SW 1271 (cell line): ENCODE measurements at places on chromosomes 13 and 19.

DNA sequence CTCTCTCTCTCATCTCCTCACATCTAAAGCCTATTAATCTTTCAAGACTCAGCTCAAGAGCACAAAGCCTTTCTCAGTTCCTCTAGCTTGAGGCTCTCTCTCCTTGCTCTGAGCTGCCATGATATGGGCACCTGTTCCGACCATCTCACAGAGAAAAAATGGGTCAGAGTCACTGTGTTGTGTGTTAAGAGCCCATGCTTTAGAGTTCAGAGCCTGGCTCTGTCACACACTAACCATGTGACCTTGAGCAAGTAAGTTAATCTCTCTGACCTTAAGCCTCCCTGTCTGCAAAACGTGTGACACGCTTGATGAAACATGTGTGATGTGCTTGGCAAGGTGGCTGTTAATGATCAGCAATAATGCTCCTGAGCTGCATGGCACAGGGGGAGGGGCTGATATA lies 245.2 kb downstream of the DLEU7 start:
- no peak for DNase-seq

DNA sequence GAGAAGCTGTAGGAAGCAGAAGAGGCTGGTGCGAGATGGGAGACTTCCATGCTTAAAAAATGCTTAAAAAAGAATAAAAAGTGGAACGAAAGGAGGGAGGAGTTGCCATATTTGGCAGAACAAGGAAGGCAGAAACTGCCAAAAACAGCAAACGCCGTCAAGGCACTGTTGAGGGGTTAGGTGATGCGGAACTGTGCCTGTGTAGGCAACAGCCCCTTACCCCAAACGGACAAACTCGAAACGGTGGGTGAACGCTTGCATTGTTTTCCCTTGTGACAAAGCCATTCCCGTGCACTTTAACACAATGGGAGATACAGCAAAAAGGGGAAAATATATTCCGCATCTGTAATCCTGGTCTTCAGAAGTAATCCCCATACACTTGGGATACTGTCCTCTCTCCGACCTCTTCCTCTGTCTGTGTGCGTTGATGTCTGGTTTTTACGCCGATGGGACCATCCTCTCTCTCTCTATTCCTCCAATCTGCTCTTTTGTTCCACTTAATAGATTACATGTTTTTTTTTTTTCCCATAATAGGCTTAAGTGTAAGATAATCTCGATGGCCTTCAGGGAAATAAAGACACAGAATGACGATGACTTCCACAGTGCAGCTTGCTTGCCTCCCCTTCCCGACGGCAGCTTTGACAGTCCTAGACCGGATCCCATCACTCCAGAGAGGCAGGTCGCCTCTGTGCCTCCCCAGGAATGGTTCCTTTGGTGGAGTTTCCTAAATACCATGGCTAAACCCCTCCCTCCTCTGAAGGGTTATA lies 132.7 kb upstream of the RNF113B start:
- no peak for DNase-seq

- no peak for DNase-seq
These were observed 22.4 kb downstream of the NAXD start for GRCh38 chr13:110637747-110638146.

- no peak for DNase-seq
These were observed 519.9 kb downstream of the PCDH17 start for GRCh38 chr13:58151452-58151851.

- DNase-seq: no peak
These were observed 140.6 kb downstream of the SIPA1L3 start for GRCh38 chr19:38047641-38048040.

- DNase-seq: no peak
These were observed 479.5 kb downstream of the ZNF536 start for GRCh38 chr19:30851646-30852045.

- no peak for DNase-seq
These were observed 1623.4 kb upstream of the PRR20A start for GRCh38 chr13:55517312-55517711.

DNA sequence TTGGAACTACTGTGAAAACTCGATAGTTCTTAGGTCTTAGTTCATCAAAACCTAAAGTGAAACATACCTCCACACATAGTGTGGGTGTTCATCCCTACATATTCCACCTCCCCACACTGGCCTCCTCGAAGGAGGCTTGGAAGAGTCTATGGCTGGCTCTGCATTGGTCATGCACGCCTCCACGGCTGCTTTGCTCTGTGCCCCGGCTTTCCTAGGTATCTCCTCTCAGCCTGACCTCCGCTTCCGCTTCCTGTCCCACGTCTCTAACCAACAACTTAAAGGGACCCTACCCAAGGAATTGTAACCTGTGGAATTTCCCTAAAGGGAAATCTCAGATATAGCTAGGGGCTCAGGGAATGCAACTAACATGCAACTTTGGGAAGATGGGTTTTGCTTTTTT lies 79.7 kb upstream of the MBNL2 start:
- DNase-seq: peak; percentile 74

DNA sequence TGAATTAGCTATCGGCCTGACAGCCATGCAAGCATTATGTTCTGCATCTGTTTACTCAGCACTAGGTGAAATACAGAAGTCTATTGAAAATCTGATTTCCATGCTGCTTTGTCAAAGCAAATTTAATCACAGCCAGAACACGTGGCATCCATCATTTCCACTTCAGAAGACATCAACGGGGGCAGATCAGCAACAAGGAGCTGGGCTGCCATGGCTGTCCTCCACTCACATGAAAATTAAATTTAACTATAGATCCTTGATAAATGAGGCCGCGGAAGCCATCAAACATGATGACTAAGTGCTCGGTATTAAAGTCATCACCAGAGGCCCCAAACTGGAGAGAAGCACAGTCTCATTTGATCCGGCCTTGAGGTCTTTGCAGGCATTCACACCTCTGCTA lies 443.5 kb downstream of the HS6ST3 start:
- no peak for DNase-seq

- no peak for DNase-seq
These were observed 115.3 kb downstream of the RBM26 start for GRCh38 chr13:79290595-79291244.

- no peak for DNase-seq
These were observed 6.9 kb upstream of the HTR2A start for GRCh38 chr13:46903748-46904147.

GRCh38 chr19:39749981-39750380 lies 12.2 kb upstream of the CLC start:
- no peak for DNase-seq

DNA sequence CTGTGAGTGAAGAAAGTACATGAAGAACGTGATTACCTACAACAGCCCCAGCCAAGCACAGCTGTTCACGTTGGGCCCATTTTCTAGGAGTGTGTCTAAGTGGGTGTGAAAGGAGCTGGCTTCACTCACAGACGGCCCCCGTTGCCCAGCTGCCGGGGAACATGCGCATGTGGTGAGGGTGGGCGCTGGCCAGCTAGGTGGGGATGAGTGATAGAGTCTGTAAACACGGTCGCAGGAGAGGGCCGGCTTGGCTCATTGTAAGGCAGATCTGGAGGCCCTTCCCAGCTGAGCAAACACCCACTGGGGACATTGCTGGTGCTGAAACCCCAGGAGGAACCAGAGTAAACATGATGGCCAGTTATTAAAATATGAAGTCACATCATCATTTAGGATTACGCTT lies 160.5 kb downstream of the TEX29 start:
- DNase-seq: no peak

DNA sequence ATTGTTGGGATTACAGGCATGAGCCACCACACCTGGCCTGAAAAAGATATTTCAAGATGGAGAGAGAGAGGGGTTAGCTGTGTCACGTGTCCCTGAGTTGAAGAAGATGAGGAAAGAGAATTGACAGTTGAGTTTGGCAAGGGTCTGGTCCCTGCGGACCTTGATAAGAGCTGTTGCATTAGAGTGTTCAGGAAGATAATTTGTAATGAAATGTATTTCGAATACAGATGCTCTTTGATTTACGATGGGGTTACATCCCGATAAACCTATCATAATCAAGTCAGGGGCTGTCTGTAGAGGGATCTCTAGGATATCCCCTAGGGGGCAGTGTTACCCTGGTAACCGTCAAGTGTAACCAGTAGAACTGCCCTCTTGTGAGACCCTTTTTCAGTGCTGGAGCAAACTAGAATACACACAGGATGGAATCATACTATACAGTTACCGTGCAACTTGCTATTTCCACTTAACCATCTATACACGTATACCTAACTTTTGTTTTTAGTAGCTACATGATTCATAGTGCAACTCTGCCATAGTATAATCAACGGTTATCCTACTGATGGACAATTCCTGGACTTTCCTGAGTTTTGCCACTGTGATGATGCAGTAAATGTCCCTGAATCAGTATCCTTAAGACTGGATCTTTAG lies 1.5 kb upstream of the ELOF1 start:
- peak; percentile 63 for DNase-seq

- DNase-seq: no peak
These were observed 58.8 kb upstream of the ZNF681 start for GRCh38 chr19:23817519-23817918.

- no peak for DNase-seq
These were observed 2.1 kb downstream of the CEBPA start for GRCh38 chr19:33300009-33300893.

DNA sequence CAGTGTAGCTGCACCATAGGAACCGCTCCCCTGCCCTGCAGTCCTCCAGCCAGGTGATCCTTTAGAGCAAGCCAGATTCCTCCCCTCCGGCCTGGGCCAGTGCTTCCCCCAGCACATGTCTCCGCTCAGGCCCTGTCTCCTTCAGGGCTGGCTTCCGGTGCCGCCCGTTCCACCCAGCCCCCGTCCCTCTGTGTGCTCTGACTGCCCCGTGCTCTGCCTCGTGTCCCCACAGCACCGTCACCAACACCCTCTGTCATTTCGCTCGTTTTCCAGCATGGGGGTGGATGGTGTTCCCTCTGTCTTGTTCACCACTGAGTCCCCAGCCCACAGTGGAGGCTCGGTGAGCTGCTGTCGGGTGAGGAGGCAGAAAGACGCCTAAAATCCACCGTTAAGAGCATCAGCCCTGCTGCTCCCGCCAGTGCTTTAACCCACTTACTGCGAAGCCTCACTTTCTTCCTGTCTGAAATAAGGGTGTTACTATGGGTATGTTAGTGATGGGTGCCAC lies 54.5 kb downstream of the TSSK6 start:
- no peak for DNase-seq

DNA sequence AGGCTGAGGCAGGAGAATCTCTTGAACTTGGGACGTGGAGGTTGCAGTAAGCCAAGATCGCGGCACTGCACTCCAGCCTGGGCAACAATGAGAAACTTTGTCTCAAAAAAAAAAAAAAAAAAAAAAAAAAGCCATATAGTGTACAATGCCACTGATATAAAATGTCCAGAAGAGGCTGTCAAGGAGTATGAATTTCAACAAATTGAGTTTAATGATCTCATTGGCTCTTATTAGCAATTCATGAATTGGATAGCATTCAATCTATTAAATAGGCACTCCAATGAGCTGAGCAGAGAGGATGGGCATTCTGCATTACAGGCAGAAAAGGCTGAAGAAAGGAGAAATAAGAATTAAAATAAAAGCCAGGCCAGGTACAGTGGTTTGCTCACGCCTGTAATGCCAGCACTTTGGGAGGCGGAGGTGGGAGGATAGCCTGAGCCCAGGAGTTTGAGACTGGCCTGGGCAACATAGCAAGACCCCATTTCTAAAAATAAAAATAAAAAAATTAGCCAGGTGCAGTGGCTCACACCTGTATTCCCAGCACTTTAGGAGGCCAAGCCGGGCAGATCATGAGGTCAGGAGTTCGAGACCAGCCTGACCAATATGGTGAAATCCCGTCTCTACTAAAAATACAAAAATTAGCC lies 757 bp upstream of the LMNB2 start:
- no peak for DNase-seq

- DNase-seq: no peak
These were observed 70.2 kb downstream of the KLF2 start for GRCh38 chr19:16394681-16395375.

- no peak for DNase-seq
These were observed at the start of gene DLEU7 for GRCh38 chr13:50843257-50844083. DLEU7 (minus strand) TSS chr13:50843692; CDS start chr13:50843646, 46 bp downstream.

GRCh38 chr19:31139871-31140505 lies 209.2 kb downstream of the TSHZ3 start:
- no peak for DNase-seq

GRCh38 chr13:76035711-76036110 lies 399.6 kb downstream of the LMO7 start:
- no peak for DNase-seq

GRCh38 chr13:102648046-102648445 lies 46.8 kb downstream of the METTL21C start:
- DNase-seq: no peak

DNA sequence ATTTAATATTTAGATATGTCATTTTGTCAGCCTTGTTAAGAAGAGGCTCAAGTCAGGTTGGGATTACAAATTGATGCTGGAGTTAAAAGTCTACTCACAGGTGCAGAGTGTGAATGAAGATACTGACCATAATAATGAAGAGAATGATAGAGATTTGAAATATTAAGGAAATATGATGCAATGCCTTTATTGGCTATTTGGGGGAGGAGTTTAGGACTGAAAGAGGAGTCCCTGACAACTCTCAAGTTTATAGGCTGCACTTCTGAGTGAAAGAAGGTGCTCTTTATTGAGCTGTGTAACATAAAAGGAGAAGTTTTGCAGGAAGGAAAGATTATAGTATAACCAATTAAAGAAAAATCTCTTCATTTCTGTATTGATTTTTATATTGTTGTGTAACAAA lies 827.7 kb upstream of the PCDH9 start:
- DNase-seq: no peak

DNA sequence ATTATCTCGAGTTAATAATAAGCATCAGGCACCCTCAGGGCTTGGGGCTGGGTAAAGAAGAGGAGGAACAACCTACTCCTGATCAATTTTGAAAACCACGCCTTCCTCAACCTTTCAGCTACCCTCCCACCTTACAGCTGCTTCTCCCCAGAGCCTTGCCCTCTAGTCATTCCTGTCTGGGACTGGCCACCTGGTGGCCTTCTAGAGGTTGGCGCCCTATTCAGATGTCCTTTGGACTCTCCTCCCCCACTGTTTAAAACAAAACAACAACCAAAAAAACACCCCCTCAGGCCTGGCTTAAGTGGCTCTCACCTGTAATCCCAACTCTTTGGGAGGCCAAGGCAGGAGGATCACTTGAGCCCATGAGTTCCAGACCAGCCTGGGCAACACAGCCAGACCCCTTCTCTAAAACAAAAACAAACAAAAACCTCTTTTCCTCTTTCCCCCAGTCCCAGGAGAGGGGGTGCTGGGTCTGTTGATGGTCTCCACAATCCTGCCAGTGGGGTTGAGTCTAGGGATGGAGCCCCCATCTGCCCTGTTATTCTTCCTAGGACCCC lies 62.3 kb downstream of the CCDC70 start:
- DNase-seq: peak; percentile 16

DNA sequence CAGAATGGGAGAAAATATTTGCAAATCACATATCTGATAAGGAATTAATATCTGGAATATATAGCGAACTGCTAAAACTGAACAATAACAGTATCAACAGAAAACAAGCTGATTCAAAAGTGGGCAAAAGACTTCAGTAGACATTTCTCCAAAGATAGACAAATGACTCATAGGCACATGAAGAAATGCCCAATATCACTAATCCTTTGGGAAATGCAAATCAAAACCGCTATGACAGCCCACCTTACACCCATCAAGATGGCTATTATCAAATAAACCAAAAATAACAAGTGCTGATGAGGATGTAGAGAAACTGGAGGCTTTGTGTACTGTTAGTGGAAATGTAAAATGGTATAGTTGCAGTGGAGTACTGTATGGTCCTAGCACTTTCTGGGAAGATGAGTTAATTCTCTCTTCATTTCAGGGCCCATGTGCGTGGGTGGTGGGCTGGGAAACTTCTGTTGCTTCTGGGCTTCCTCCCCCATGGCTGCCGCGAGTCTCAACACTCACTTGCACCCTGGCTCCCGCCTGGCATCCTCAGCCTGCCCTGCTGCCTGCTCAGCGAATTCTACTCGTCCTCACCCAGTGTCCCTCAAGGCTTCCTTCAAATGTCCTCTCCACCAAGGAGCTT lies 12.4 kb upstream of the GJA3 start:
- DNase-seq: no peak
